ENCODE measurements at places on chromosomes 5 and 9. TPM values are rescaled to one million over a fixed set of nuclear protein-coding genes. Genes with fewer than 3 reads are reported as not detected.

- no peak for DNase-seq
These were observed 410.5 kb downstream of the TMEM38B start for GRCh38 chr9:106104887-106105286.

- no peak for DNase-seq
These were observed 3.4 kb downstream of the RPL37 start for GRCh38 chr5:40831346-40832210.

IGIP gene
- polyA plus RNA-seq: 0.33 TPM

- DNase-seq: no peak
These were observed 120.4 kb upstream of the CPEB4 start for GRCh38 chr5:173767574-173768266.
